ENCODE measurements at places on chromosomes 5 and 9. TPM values are rescaled to one million over a fixed set of nuclear protein-coding genes. Genes with fewer than 3 reads are reported as not detected.

- H3K27me3 ChIP-seq, result no peaks in the 10 kb centered on the region
- H3K4me1 ChIP-seq, result no peaks in the 10 kb centered on the region
- H3K36me3 ChIP-seq, result no peaks in the 10 kb centered on the region
- H3K4me3 ChIP-seq, result no peak overlapping the region
- no peak for DNase-seq
Observed at GRCh38 chr5:174533751-174534241, 190.6 kb upstream of the MSX2 start.

Gene PAIP2
- 96.5 TPM for total RNA-seq

Gene BTNL8
- total RNA-seq, result not detected

Gene SHC3
- total RNA-seq, result not detected

Gene RANBP17
- 0.62 TPM for total RNA-seq

Data from T-cell (primary cell).